ENCODE measurements at places on chromosomes 6 and 20.

DNA sequence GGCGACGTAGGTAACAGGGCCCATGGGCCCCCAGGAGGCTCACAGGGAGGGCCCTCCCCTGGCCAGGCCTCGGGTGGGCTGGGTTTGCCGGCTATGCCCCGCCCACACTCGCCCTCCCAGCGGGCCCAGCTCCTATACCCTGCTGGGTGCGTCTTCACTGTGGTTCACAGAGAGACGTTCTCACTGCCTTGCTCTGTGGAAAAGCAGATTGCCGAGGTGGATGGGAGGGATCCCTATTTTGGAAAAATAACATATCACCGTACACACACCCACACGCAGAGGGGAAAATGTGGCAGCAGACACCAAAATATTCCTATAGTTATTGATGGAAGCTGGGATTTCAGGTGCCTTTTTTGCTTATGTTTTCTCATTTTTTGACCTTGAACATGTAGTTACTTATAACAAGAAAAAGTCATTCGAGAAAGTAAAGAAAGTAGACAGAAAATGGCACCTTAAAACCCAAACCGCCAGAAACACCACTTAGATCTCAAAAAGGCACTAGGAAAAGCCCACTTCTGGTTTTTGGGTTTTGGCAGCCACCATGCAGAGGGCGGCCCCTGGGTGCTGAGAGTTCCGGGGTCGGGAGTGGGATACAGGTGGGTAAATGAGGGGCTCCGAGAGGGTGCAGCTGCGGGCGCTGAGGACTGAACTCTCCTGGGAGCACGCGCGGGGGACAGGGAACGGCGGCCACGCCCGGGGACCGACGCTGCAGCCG, 49.4 kb downstream of the TMEM242 start:
- peak; percentile 10 for DNase-seq

DNA sequence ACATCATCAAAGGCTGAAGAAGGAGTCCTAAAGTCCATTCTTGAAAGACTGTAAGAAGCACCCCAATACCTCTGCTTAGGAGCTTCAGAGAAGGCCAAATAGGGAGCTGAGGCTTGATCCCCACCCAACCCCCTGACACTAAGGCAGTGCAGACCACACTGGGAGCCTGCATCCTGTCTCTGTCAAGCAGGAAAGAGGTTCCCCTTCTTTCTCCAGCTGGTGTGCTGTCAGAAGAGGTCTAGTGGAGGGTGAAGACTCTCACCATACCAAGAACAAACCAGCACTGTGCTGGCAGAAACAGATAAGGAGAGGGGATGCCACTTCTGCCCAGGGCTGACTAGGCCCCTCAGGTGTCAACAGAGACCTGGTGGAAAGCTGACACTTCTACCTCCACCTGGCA, 19.9 kb downstream of the GZF1 start:
- no peak for DNase-seq

GRCh38 chr6:118971682-118972081, 36.7 kb upstream of the MCM9 start:
- DNase-seq, result no peak

DNA sequence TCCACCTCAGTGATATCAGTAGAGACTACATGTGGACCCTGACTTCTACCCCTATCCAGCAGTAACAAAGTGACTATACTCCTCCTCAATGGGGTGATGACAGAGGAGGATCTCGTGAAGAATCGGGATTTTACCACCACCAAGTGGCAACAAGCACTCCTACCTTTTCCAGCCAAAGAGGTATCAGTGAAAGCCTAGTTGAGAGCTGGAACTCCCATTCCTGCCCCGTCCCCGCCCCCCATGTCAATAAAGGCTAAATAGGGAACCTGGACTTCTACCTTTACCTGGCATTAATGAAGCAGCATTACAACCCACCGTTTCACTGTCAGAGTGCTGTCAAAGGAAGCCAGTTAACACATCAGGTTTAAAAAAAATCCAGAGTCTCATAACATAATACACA, 45.3 kb downstream of the RNF24 start:
- DNase-seq, result no peak

GRCh38 chr6:30554962-30555815, 1.1 kb downstream of the GNL1 start:
- DNase-seq, result peak; percentile 22

- DNase-seq, result no peak
Measured at GRCh38 chr6:10613077-10613476, 81.3 kb downstream of the C6orf52 start.

- DNase-seq, result no peak
Measured at GRCh38 chr6:81772741-81773140, 20.3 kb upstream of the TENT5A start.

GRCh38 chr6:160837146-160837545, 135.1 kb downstream of the PLG start:
- DNase-seq, result no peak

Data from esophagus squamous epithelium (tissue), 5 donors.